ENCODE measurements at places on chromosomes 1 and 21.

DNA sequence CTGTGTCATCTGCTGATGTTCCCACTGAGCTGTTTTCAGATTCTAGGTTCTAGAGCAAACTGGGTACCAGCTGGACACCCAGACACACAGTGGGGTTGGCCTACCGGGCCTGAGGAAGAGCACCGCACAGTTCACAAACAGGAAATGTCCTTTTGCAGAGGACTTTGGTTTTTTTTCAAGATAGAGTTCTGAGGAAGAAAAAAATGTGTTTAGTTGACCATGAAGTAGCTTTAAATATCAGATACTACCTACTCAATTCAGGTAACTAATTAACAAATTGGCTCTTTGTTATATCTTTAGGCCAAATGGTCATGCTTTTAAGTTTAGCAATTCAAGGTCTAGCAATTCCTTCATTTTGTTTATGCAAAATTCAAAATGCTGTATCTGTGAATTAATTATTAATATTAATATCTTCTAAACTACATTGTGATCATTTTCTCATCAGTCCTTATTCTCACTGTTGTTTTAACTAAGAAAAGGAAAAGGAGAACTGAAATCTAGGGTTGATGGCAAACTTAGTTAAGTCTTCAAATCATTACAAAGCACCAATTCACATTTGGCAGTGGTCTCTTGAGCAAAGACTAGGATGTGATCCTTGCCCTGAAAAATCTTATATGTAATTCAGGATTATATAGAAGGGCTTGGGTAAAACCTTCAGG lies 17.2 kb upstream of the NCF2 start:
- no peak for DNase-seq

DNA sequence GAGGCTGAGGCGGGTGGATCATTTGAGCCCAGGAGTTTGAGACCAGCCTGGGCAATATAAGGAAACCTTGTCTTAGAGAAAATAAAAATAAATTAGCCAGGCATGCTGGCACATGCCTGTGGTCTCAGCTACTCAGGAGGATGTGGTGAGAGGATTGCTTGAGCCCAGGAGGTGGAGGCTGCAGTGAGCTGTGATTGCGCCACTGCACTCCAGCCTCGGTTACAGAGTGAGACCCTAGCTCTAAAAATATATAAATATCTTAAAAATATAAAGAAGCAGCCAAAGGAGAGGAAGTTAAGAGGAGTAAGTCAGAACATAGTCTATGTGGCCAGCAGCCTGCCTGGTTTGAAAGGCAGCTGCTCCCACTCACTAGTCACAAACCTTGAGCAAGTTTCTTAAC lies 4.5 kb upstream of the IL10RB start:
- no peak for DNase-seq

DNA sequence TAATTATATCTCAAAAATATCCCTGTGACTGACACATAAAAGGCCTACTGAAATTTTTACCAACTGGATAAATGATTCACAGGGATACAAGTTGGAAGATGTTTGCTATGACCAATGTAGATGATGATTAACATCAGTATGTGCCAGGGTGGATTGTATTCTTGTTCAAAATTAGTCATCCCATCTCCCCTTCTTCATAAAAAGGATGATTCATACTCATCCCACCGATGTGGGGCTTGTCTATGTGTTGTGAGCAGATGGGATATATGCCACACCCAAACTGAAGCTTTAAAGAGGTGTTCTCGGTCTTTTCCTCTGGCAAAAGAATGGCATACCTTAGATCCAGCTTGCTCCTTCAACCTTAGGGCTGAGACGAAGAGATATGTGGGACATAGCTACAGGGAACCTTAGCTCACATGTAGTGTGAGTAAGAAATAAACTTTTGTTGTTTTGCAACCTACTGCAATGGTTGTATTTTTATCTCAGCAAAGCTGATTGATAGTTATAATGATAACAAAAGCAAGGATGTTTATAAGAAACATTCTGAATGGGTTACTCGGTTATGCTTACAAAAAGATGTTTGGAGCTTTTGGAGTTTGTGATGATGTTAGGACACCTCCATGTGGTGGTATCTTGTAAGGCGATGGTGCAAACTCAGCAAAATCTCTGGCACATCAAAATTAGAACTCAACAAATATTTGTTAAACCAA lies 29.4 kb downstream of the SPATA17 start:
- DNase-seq: no peak

GRCh38 chr1:82094136-82094535 lies 293.4 kb downstream of the ADGRL2 start:
- no peak for DNase-seq

GRCh38 chr1:204278958-204279357 lies 65.2 kb upstream of the GOLT1A start:
- no peak for DNase-seq

DNA sequence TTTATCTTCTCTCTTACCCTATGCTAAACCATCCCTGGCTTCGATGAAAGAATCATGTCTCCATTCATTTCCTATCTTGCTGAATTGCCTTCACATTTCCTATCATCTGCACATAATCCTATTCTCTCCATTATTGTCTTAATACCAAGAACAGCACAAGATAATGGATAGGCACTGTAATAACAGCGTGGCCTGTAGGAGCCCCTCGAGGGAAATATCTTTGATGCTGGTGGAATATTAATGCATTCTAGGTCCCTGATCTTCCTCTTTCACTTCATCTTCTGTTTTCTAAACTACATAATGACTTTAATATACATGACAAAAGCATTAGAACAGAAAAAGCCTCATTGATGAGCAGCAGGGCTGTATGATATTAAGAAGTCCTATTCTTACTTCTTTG lies 720.6 kb downstream of the RWDD3 start:
- DNase-seq: no peak

DNA sequence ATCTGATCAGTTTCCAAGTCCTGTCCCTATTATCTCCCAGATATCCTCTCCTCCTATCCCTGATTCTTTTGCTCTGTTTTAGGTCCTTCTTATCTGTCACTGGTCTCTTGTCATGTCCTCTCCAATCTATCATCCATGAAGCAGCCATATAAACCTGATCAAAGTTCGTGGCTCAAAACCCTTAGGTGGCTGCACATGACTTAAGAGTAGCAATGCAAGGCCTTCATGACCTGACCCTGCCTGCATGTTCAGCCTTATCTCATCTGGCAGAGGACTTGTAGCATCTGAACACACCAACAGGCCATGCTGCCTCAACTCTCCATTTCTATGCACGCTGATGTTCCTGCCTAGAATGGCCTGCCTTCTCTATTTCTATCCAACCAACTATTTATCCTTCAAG lies 65.2 kb downstream of the NOS1AP start:
- DNase-seq: no peak

GRCh38 chr1:188426561-188426960 lies 1597.8 kb downstream of the PLA2G4A start:
- DNase-seq: no peak

GRCh38 chr1:10860682-10861081 lies 64.2 kb upstream of the CASZ1 start:
- no peak for DNase-seq

DNA sequence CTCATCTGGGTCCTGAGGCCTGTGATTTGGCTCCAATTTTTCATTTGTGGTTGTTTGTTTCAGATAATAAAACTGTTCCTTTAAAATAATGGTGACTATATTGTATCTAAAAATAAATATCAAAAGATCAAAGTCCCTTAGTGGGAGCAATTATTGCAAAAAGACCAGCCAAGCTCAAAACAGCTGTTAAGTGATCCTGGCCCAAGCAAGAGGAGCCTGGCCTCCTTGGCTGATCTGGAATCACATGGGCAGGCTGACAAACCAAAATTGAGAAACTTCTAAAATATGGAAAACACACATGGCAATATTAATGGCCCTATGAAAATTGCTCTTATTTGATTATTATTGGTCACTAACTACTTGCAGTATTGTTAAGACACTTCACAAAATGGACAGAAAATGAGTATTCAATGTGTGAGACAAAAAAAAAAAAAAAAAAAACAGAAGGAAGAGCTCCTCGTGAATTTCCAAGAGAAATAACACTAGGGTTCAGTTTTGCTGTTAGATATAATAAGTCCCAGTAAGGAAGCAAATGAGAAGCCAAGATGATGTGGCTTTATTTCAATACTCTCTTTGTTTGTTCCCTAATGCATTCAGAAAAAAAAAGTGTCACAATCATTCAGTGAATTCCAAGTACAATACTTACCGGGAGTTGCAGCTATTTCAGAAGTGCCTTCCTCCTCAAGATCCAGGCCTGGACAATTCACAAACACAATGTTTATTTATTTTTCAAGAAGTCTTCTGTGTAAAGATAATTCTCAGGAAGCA lies 105.1 kb downstream of the SEC16B start:
- no peak for DNase-seq

DNA sequence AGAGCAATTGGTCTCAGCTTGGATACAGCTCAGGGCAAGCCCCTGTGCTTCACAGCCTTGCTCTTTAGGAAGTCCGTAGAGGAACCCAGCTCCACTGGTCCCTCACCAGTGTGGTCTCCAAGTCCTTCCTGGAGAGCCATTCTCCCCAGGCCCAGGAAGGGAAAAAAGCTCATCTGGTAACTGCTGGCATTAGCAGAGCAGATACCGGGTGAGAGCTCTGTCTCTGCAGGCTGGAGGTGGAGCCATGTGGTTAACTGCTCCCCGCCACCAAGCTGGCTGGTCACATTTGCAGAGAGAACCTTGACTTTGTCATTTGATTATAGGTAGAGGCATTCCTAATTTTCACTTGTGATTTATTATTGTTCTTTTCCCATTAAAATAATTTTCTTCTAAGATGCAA lies 169.6 kb downstream of the ROR1 start:
- DNase-seq: no peak

DNA sequence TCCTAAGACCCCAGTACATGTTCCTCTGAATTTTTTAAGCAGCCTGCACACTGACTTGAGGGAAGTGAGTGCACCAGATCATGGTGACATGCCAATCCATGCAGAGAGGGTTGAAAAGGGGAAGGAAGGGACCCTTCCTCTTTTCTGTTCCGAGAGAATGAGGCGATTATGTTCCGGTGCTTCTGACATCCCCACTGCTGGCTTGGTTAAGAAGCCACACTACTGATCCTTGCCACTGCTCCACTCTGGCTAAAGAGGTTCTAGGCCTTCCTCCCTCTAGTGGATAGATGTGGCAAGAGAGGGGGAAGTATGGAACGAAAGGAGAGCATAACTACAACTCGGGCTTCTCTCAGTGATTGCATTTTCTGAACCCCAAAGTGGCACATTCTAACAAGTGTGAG lies 1.8 kb upstream of the CYB5R1 start:
- no peak for DNase-seq

GRCh38 chr1:55559161-55559611 lies 344.0 kb upstream of the USP24 start:
- no peak for DNase-seq

Data from coronary artery (tissue), 2 donors.